T-cell (primary cell): ENCODE measurements at places on chromosomes 2 and 18.

DNA sequence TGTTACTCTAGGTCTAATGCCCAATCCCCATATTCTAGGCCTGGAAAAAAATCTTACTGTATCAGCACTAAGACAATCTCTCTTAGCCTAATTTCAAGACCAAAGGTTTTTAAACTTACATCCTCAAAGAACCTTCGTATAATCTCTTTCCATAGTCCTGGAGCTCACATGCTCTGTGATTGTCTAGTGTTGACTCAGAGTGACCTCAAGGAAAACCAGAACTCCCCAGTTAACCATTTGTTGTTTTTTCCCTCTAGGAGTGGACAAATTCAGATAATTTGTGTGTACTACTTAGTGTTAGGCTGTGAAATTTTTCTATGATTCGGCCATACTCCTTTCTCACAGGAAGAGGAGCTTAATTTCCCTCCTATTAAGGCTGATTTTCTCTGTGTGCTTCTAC, 536.1 kb downstream of the SLC4A3 start:
- DNase-seq = no peak

DNA sequence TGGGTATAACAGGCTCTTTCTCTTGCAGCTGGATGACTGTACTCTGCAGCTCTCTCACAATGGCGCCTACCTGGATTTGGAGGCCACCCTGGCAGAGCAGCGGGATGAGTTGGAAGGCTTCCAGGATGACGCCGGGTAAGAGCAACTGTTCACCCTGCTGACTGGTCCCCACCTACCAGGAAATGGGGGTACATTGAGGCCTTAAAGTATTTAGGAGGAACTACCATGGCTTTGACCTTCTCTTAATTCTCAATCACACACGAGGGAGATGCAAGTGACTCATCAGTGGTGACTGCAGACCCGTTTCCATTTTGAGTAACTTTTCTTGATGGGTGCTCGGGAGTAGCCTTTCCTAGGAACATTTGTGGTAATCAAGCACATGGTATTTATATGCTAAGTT, 58.0 kb downstream of the FHOD3 start:
- no peak for DNase-seq

GRCh38 chr18:6741232-6741663, 11.7 kb downstream of the ARHGAP28 start:
- no peak for DNase-seq

DNA sequence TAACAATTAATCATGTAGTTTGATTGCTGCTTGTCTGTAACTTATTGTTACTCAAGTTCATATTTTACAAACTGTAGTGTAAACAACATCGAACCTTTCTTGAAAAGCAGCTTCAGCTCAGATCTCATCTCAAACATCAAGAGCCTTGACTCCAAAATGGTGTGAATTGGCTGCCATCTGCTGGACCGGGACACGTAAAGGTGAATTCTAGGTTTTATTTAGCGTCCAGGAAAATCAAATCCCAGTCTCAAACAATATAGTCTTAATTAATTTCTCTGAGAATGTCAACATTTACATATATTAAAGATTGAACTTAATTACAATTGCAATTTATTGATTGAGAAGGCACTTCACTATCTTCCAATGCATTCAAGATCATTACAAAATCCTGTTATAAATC, 453.0 kb downstream of the GALR1 start:
- peak; percentile 2 for DNase-seq

GRCh38 chr18:42298759-42299675, 344.0 kb downstream of the PIK3C3 start:
- DNase-seq = peak; percentile 20

- no peak for DNase-seq
Observed at GRCh38 chr2:162477011-162477410, 133.1 kb downstream of the GCA start.

- no peak for DNase-seq
Observed at GRCh38 chr2:112021290-112021689, 33.8 kb upstream of the TMEM87B start.

DNA sequence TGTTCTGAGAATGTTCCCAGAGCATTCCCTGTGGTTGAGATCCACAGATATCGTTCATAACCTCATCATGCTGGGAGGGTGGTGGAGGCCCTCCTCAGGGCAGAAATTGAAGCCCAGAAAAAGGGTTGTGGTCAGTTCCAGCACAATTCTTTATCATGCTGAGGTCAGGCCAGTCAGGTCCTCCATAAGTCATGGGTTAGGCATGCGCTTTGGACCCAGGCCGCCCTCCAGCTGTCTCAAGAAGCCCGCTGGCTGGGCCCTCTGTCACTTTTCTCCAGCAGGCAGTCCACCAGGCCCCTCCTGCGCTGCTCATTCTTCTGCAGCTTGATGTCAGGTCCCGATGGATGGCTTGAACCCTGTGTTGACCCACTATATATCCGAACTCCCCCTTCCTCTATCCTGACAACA, 151.1 kb upstream of the NT5C1B start:
- no peak for DNase-seq

GRCh38 chr18:12895626-12896025, 11.6 kb upstream of the PTPN2 start:
- DNase-seq = no peak

- DNase-seq = no peak
Observed at GRCh38 chr2:96111823-96112500, 4.4 kb downstream of the ADRA2B start.

GRCh38 chr2:18749912-18750526, 160.7 kb upstream of the NT5C1B start:
- DNase-seq = no peak

- no peak for DNase-seq
Observed at GRCh38 chr2:26058390-26058789, 24.5 kb downstream of the RAB10 start.

DNA sequence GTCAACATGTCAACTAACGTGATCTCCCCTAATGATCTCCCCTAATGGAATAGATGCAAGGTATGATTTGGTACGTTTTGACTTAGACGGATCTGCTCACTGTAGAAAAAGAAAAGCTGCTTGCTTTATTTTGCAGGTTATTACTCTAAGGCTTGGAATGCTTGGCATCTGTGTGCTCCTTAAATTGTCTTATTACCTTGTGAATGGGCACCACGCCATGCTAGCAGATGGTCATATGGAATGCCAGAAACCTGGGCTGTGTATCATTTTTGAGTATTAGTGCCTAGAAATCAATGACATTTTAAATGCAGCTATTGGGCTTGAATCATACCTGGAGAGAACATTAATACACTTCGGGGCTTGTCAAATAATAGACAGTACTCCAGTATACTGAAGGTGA, 16.5 kb upstream of the FIGN start:
- no peak for DNase-seq

- no peak for DNase-seq
Observed at GRCh38 chr18:26544451-26544850, 3.9 kb downstream of the KCTD1 start.

- DNase-seq = no peak
Observed at GRCh38 chr2:8872821-8873432, 35.5 kb upstream of the KIDINS220 start.

- DNase-seq = no peak
Observed at GRCh38 chr2:114614592-114614991, 172.2 kb downstream of the DPP10 start.

DNA sequence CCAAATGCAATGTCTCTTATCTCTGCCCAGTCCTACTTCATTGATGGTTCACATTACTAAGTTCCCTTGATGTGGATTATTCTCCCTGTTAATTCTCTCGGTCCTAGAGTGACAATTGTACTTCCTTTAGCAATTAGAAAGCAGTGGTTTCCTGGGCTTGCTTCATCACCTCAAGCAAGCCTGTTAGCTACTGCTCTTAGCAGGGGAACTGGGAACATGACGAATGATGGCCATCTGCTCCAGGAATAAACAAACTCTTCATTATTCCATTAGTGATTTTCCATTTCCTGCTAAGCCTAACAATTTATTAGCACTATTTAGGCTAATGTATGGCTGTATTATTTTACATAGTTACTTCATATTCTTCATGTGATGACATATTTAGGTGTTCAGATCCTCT, 331.8 kb downstream of the MTX2 start:
- DNase-seq = no peak

DNA sequence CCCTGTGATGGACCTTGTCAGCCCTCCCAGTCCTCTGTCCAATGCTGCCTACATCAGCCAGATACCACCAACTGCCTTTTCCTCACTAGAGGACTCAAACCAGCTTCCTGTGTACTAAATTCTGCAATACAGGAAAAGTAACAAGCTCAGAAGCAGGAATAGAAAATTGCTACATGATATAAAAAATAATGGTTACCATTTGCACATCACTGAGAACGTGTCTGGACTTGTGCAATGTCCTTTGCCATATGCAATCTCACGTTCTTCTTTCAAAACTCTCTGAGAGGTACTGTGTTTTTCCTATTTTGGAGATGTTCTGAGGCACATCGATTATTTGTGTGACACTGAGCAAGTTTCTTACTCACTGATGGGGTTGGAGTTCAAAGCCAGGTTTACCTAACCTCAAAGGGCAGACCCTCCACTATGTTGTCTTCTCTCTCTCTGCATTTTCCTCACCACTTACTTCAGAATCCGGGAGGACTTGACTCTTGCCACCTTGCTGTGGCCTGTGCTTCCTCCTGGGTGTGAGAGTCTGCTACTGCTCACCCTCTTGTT, 12.1 kb downstream of the UPP2 start:
- DNase-seq = no peak

GRCh38 chr2:216354306-216354705, 18.0 kb downstream of the MARCHF4 start:
- DNase-seq = no peak

GRCh38 chr2:121897335-121897970, 142.0 kb downstream of the TSN start:
- no peak for DNase-seq
